Stomach (tissue), 19 donors: ENCODE measurements at places on chromosomes 16 and 17. TPM values are rescaled to one million over a fixed set of nuclear protein-coding genes. Genes with fewer than 3 reads are reported as not detected.

DNA sequence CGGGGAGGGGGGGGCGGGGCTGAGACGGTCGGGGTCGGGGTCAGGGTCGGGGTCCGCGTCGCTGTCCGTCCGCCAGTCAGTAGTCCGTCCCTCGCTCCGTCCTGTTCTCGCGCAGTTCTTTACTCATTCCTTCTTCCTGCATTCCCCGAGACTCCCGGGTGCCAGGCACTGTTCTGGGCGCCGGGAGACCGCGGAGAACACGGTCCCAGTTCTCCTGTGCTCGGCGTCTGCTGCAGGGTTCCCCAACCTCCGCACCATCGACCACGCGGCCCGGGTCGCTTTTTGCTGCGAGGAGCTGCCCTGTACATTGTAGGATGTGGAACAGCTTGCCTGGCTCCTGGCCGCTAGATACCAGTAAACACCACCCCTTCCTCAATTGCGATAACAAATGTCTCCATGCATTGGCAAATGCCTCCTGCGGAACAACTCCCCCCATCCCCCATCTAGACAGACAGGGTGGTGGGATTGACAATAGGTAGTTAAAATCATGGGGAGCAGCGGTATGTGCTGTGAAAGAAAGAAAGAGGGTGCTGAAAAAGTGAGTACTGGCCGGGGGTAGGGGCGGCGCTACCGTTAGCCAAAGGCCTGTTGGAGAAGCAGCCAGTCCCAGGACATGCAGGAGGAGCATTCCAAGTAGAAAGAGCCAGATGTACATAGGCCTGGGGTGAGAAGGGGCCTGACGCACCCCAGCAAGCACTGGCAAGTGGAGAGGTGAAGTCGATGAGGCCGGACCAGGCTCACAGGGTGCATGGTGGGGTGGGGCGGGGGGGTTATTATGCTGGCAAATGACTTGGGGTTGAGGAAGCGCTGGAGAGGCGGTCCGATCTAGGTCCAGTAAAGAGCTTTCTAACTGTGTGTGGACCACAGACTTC, 631 bp downstream of the TRAF7 start:
- no peak for DNase-seq

- peak; percentile 35 for DNase-seq
Measured at GRCh38 chr17:9402590-9403199, 172.9 kb downstream of the STX8 start.

- DNase-seq, result no peak
Measured at GRCh38 chr16:70590722-70591415, 55.5 kb upstream of the IL34 start.

GRCh38 chr16:81864646-81865382, 85.7 kb downstream of the PLCG2 start:
- DNase-seq, result no peak

DNA sequence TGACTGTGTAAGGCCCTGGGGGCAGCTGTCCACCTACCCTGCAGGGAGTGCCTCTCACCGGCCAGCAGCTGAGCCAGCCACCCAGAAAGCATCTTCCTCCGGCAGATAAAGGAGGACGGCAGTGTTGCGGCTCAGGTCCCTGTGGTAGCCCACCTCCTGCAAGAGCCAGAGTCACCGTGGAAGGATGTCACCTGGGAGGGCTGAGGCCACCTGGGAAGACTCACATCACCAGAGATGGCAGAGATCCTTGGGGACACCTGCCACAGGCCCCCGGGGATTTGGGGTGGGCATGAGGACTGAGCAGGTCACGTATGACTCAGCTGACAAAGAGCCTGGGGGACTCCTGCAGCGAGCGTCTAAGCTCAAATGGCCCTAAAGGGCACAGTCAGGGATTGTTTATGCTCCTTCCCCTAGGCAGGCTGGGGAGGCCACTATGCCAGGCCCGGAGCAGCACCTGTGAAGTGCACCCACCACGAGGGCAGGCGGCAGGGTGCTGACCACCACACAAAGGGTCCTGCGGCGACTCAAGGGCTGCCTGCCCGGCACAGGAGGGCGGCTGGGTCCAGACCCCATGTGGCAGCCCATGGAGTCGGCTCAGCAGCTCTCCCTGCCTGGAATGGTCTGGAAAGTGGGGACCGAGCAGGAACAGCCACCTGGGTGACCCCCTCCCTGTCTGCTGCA, 44.1 kb downstream of the TNFRSF13B start:
- DNase-seq, result no peak

DNA sequence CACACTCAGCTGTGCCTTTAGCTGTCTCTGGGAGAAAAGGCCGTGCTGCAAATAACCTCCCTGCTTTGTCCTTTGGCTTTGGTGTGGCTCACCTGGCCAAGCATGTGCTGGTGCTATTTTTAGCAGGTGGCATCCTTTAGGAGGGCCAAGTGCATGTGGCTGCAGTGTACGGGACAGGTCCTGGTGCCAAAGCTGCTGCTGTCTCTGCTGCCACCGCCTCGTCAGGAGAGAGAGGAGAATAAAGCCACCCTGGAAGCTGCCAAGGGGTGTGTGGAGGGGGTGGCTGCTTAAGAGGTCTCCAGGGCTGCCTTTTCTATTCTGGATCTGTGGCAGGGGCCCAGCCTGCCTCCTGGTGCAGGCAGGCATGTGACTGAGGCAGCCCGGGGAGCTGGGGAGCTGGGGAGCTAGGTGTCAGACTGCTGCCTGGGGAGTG, 6.2 kb downstream of the AKAP1 start:
- peak; percentile 75 for DNase-seq

- DNase-seq, result no peak
Measured at GRCh38 chr17:35046740-35047283, 16.7 kb downstream of the RFFL start.

DNA sequence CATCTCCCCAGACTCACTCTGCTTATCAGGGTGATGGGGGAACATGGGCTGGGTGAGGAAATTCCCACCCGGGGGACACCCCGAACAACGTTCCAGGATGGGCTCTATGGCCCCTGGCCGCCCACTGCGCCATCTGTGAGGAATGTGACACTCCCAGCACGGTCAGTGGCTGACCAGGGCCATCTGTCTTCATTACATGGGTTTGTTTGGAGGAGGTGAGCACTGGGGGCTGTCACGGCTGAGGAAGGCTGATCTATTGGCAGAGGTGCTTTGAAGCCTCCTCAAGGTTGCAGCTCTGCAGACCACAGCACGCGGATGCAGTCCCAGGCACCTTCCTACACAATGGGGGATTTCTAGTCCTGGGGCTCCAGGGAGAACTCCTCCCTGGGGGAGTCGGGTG, 214.1 kb upstream of the FOXF1 start:
- DNase-seq, result no peak

GRCh38 chr17:57634713-57635465, 110.2 kb downstream of the CCDC182 start:
- DNase-seq, result no peak

DNA sequence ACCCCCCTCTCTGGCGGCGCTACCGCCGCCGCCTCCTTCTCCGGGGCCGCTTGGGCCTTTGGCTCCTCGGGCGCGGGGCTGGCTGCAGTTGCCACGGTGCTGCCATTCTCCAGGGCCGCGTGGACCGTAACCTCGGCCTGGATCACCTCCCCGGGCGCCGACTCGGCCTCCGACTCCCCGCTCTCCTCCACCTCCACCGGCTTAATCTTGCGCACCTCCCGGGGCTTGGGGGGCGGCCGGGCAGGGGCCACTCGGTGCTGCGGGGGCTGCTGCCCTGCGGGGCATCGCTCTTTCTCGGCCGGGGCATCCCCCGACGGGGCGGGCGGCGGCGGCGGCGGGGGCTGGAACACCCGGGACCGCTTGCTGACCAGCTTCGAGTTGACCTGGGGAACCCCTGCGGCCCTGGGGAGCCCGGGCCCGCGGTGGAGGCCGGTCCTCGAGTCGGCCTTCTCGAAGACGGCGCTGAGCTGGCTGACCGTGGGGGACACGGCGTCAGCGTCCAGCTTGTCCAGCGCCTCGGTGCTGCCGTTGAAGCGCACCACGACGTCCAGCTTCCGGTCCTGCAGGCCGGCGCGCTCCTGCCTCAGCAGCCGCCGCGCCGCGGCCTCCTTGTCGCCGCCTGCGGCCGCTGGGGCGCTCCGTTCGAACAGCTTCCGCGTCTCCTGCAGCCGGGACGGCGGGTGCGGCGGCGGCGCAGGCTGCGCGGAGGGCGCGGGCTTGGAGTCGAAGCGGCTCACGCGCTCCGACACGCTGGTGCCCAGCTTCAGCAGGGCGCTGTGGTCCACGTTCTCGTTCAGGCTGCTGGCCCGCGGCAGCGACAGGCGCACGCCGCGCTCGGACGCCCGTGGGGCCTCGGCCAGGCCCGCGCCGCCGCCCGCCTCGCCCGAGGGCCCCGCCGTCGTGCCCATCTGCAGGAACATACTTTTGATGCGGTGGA, 792 bp downstream of the PPP1R9B start:
- peak; percentile 77 for DNase-seq

- peak; percentile 19 for DNase-seq
Measured at GRCh38 chr17:179781-180380, 1.6 kb downstream of the DOC2B start.

Gene KLHL10
- polyA plus RNA-seq, result not detected

Gene CACNA1H
- 4.2 TPM for polyA plus RNA-seq

Gene C17orf50
- polyA plus RNA-seq, result not detected

Gene USP32
- 15.2 TPM for polyA plus RNA-seq

Gene ADAM11
- 0.35 TPM for polyA plus RNA-seq

Gene CD300A
- 4.7 TPM for polyA plus RNA-seq

Gene NHERF1
- 92.5 TPM for polyA plus RNA-seq
